Inflammatory macrophage (primary cell): ENCODE measurements at places on chromosomes 12 and 14.

DNA sequence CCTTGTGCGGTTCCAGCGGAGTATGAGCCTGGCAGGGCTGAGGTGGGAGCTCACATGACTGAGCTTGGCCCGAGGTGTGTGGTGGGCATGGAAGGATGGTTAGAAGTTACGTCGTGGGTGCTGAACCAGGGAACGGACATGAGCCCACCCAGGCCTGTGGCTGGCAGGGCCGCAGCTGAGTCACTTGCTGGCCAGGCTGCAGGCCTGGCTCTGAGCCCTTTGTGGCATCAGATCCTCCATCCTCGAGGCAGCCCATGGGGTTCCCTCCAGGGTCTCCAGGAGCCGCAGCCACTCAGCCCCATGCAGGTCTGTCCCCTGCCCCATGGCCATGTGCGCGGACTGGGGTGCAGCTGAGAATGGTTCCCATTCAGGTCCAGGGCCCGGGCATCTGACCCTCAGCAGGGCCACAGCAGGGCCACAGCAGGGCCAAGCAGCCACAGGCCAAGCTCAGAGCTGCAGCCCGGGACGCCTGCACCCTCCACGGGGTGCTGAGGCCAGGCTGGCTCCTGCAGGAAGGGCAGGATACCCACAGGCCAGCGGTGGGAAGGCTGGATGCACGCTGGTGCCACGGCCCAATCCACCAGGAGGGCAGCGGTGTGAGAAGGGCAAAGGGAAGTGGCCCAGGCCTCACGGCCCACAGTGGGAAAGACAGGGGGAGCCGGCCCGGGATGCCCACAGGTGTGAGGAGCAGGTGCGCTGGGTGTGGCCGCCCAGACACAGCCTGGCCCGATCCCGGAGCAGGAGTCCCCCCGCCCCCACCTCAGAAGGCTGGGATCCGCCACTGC lies 26.3 kb upstream of the ULK1 start:
- DNase-seq, result no peak

DNA sequence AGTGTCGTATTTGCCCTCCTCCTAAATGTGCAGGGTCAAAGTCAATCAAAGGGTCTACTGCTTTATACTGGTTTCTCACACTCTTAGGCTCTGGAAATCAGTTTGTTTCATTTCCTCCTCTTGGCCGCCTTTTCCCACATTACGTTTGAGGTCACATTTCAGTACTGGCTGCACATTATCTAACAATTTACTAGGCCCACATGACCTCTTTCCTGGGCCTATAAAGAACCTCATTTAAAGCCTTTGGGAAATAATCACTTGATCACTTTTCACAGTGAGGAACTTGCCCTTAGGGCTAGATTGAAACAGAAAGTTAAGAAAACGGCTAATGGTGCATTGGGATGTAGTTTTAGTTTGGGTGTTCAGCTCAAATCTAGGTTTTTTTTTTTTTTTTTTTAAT lies 497.5 kb downstream of the RERGL start:
- DNase-seq, result no peak

DNA sequence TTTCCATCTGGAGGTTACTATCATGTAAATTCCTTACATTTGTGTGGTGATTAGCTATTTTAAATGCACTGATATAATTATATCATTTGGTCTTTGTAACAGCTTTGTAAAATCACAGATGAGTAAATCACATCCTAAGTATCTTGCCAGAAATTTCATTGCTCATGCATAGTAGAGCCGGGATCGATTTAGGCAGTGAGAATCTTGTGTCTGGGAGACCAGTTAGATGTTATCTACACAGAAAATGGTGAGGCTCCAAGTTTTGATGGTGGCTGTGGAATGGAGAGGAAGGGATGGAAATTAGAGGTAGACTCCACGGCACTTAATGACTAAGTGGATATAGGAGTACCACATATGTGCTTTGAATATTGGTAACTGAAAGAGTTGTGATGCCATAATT lies 156.3 kb downstream of the MSRB3 start:
- DNase-seq, result no peak

- no peak for DNase-seq
Measured at GRCh38 chr14:25371068-25371467, 321.1 kb upstream of the STXBP6 start.

- DNase-seq, result no peak
Measured at GRCh38 chr12:62893276-62893675, 41.7 kb downstream of the PPM1H start.

DNA sequence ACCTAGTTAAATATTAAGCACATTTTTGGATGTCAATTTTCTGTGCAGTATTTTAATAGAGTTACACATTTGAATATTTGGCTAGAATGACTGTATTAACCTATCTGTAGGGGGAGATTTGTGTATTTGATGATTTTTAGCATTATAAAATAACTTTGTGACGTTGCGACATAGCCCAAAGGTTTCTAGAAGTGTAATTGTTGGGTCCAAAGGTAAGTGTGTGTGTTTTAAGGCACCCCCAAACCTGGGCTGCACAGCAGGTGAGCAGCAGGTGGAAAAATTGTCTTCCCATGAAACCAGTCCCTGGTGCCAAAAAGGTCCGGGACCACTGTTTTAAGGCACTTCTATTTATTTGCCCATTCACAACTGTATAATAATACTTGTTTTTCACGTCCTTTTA lies 3.3 kb downstream of the CCT2 start:
- no peak for DNase-seq

DNA sequence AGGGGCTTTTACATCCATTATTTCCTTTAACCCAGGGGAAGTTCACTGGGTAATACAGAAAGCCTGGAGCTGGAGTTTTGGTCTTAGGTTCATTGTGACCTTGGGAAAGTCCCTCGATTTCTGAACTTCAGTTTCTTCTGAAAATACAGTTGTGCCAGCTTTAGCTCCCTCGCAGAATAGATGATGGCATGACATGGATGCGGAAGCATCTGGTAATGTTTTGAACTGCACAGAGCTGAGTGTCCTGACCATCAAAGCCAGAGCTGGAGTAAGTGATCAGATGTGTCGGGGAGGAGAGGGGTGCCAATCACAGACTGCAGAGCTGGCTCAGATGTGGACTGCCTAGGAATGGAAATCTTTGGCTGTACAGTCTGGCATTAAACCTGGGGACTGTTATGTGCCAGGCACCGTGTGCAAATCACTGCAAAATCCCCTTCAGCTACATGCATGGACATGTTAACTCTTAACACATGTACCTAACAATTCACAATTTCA lies 180.9 kb downstream of the ETV6 start:
- DNase-seq, result peak; percentile 46

GRCh38 chr14:91282954-91283645 lies 38.6 kb upstream of the GPR68 start:
- DNase-seq, result no peak

DNA sequence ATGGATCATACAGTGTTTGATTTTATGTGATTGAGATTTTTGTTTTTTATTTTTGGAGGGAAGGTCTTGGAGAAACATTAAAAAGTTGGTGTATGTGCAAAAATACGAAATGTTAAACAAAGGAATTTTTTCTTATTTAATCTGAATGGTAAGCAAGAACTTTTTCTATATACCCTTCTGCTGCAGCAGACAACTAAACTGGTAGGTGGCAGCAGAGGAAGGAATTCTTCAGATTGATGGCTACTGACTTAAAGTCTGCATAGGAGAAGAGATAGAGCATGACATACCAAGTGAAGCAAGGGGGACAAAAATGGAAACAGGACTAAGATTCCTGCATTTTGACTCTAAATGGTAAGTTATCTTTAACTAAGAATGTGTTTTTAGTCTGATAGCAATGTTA lies 42.0 kb upstream of the A2ML1 start:
- DNase-seq, result peak; percentile 56

DNA sequence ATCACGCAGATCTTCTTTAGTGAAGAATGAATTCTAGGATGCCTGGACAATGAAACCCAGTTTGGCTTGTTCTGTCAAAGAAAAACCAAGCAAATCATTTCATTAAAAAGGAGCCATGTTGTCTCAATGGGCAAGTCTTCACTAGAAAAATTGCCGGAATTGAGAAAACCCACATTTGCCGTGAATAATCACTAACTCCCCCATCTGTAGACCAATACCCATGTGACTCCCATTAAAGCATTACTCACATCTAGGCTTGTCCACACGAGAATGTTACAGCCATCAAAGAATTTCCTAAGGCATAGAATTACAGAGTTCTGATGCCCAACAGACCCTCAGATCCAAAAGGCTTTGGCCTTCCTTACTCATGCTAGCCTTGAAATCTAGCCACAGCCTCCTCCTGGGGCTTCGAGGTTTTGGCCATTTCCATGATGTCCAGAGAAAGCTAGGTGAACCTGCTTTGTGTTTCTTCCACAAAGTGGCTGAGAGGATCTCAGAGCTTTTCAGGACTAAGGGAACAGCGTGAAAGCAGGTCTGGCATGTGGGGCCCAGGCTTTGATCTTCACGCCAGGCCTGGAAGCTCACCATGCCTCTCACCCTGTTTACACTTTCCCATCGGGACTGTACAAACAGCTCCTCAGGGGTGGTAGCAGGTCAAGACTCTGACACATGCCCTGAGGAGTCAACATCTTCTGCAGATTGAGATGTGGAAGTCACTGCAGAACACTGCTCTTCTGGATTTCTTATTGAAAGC lies 12.1 kb downstream of the SLC7A8 start:
- DNase-seq, result peak; percentile 41

DNA sequence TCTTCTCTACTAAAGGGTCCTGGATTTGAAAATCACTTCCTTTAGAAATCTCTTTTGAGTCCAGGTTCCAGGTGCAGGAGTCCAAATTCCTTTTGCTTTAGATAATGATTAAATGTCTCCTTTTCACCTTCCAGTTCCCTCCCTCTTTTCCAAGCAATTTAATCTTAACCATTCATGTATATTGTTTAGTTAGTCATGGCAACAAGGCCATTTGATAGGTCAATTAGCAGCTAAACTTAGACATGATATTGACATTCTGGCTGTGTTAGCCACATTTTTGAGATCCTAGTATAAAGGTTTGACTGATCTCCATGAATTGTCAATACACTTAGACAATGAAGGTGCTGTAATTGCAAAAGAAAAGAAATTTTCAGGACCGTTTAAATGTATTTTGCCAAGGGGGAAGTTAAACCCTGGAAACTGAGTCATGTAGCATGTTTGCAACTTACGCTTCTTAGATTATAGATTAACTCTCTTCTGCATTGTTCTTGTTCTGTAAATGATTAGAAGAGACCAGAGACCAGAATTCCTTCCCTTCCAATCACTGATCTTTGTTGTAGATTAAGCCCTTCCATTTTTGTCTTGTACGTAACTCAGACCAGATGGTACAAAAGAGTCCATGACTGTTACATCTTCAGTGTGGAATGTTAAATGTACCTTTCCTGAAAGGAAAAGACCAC lies 12.4 kb upstream of the C12orf75 start:
- no peak for DNase-seq

DNA sequence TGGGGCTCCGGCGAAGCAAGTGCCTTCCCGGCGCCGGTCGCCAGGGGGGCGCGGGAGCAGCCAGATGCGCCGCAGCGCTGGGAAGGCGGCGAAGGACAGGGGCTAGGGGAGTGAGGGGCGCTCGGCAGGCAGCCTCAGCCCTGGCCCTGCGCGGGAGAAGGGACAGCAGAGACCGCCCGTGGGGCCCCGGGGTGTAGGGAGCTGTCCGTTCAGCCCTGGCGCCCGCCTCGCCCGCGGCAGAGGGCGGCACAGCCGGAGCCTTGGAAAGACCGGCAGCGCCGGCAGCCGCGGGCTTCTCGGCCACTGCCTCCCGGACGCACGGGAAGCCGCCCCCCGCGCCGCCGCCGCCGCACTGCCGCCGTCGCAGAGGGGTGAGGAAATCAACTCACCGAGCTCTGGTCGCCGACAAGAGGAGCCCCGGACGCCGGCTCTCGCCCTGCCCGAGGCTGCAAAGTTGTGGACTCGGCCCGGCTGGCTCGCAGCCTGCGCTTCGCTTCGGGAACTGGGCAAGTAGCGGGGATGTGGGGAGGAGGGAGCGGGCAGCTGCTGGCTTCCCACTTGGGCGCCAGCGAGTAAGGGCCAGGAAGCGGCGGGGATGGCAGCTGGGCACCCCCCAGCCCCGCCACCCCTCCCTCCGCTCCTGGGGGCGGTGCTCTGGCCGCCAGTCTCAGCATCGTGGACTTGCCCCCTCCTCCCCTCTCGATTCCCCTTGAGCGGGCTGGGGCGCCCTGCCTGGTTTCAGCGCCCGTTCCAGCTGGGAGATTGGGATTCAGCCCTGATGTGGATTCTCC lies at the start of gene ZDHHC22:
Gene ZDHHC22 (minus strand): TSS at position 578 of the 791 bp plus-strand sequence. CDS start 2,053 bp downstream, outside the sequence.
- no peak for DNase-seq

DNA sequence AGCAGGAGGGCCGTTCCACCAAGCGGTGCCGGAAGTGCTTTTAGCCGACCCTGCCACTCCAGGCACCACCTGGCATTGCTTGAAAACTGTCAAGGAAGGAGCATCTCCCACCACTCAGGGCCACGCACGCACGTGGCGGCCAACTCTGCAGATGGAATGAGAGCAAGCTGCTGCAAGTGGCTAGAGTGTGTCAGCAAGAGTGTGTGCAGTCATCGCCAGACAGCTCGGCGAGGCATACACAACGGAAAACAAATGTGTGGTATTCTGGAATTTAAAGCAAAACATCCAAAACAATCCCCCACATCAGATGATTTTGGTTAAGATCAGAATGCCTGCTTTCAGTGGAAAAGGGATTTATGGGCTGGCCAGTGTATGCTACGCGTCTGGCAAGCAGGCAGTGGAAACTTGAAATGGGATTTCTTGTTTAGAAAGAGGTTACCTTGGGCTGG lies 11.2 kb downstream of the CD9 start:
- no peak for DNase-seq

- DNase-seq, result no peak
Measured at GRCh38 chr14:67650151-67650550, 24.3 kb downstream of the VTI1B start.

DNA sequence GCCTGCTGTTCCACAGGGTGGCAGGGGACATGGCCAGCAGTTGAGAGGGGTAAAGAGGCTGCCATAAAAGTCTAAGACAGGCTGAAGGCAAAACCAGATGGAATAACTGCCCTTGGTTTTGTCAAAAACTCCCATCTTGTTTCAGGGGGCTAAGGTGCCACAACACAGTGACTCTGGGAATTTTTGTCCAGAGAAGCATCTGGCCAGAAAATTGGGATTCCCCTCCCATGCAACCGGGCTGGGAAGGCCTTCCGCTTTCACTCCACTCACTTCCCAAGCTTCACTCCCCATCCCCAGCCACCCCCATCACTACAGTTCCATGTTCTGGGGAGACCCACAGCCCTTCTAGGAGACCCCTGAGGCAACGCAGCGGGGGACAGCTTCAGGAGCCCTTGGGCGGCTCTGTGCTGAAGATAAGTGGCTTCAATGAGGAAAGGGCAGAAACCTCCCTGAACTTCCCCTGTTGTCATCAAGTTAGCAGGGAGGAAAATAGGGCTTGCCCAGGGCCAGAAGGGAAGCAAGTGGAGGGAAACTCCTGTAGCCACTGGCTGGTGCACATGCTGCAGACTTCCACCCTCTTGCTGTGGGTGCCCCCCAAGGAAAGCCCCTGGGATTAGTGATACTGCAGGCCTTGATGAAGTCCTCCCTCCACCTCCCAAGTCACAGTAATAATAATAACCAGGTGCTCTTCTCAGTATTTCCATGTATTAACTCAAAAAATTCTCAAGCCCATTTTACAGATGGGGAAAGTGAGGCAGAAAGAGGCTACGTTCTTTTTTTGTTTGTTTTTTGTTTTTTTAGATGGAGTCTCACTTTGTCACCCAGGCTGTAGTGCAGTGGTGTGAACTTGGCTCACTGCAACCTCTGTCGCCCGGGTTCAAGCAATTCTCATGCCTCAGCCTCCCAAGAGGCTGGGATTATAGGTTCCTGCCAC lies 6.0 kb downstream of the TMEM229B start:
- peak; percentile 15 for DNase-seq

- DNase-seq, result no peak
Measured at GRCh38 chr12:7190268-7191055, 976 bp downstream of the PEX5 start.
